ENCODE measurements at places on chromosomes 13 and 19. TPM values are rescaled to one million over a fixed set of nuclear protein-coding genes. Genes with fewer than 3 reads are reported as not detected.

DNA sequence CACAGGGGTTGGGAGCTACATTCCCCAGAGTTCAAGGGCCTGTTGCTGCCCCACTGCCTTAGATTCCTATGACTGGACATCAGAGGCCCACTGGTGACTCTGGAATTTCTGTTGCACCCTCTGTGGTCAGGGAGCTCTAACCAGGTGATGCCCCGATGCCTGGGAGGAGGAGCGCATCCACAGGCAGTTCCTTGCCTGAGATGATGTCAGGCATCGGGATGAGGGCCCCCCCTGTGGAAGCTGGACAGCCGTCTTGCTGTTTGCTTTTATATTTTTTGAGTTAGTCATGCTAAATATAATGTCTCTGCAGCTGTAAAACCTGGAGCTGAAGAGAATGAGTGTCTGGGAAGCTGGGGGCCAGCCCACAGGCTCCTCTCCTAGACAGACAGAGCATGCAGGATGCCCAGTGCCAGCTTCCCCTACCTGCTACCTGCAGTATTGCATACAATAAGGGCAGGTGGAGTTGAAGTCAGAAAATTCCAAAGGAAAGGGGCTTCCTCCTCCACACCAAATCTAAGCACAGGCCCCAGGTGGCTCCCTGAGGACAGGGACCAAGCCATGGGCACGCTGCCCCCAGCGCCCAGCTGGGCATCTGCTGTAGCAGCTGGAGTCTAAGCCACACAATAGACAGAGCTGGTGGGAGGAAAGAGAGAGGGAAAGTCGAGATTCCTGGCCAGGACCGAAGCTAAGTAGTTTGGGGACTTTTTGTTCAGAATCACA is 16.2 kb downstream of the COL4A2 start:
- no peak for DNase-seq

NCAN gene
- not detected for total RNA-seq

DNA sequence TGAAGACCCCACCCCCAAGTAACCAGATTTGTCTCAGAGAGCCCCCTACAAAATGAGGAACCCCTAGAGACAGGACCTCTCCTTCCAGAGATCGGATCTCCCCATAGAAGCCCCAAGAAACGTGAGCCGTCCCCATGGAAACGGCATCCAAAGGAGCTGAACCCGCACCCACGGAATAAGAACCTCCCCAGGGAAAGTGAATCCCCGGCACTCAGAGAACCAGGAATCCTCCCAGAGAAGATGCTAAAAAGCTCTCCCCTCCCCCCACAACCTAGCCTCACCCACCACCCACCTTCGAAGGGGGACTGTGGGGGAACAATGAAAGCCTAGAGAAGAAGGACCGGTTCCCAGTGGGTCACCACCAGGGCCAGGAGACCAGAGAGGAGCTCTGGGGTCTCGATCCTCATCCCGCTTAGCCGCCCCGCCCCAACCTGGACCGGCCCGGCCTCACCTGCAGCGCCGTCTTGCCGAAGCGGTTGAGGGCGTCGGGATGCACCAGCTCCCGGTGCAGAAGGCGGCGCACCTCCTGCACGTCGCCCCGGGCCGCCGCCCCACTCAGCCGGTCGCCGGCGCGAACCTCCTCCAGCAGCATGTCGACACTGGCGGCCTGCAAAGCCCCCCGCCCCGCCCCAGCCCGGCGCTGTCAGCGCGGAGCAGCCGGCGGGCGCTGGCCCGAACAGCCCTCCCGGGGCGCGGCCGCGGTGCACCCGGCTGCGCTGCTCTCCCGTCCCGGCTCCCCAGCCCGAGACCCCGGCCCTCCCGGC is 535 bp downstream of the CDKN2D start:
- no peak for DNase-seq

GRCh38 chr19:49570138-49570856 is 10.1 kb downstream of the NOSIP start:
- peak; percentile 75 for DNase-seq

PLIN5 gene
- total RNA-seq: 0.84 TPM

- no peak for DNase-seq
Measured at GRCh38 chr13:39818953-39819352, 163.5 kb downstream of the COG6 start.

TFPT gene
- 23.0 TPM for total RNA-seq

DNA sequence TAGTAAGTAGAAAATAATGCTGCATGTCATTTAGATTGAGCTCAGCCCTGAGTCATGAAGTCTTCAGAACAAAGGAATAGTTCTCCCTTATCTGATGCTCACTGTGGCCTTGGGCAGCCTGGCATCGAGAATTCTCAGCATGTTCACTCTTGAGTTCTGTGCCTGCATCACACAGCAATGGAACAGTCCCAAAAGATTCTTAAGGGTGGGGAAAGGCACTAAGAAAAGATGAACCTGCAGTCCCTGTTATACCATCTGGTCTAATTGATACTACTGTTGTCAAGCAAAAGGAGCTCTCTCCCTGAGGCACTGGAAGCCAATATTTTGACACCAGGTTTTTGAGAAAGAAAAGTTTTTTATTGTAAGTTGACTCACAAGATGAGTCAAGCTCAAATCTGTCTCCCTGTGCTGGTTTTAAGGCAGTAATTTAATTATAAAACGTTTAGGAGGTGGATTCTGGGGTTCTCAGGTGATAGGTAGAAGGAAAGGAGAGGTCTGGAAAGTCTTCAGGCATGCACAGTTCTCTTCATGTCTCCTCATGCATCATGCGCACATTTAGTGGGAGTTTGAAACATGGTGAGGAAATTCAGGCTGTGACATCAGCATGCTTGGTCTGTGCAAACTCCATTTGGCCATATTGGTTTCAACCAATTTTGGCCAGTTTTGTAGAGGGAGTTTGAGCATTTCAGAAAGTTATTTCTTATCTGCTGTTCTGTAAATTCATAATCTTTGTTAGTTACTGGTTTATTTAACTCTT is 38.1 kb upstream of the ZNF766 start:
- no peak for DNase-seq

GPR108 gene
- total RNA-seq: 48.9 TPM

- peak; percentile 60 for DNase-seq
Measured at GRCh38 chr13:23899555-23899954, 2.3 kb upstream of the C1QTNF9B start.

SPTBN4 gene
- total RNA-seq: 0.82 TPM

DNA sequence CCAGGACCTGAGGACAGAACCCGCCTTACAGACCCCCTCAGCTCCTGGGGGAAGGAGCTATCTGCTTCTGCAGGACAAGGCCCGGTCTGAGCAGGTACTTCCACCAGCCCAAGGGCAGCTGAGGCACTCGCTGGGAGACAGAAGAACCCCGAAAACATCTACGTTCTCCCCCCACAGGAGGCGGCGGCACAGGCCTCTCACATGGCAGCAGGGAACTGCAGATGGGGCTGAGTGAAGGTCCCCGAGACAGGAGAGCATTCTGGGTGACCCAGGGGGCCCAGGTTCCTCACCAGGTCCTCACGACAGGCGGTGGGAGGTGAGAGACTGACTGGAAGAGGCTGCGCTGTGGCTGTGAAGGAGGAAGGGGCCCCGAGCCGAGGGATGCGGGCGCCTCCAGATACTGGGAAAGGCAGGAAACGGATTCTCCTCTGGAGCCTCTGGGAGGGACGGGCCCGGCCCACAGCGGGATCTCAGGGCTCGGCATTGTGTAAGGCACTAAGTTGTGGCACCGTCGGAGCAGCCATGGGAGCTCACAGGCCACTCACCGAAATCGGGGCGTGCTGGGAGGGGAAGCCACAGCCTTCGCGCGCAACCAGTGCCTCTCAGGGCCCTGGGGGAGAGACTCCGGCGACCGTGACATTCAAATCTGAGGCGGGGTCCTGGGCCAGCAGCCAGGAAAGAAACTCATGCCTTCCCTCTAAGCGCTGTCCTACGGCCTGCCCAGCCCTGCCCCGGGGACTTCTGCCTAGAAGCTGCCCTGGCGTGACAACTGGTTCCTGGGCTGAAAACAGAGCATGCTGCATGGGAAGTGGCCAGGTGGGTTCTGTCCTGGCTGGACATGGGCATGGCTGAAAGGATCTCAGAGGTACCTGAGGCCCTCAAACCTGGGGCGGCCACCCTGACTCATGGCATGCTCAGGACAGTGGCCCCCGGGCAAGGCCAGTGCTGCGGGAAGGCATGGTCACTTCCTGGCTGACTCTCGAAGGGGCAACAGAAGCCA is 14.0 kb downstream of the RPL36 start:
- no peak for DNase-seq

All from Caco-2 (cell line).